ENCODE measurements at places on chromosomes 1 and 21. TPM values are rescaled to one million over a fixed set of nuclear protein-coding genes. Genes with fewer than 3 reads are reported as not detected.

Gene TLR5
- total RNA-seq: 2.6 TPM

Gene CDCA8
- total RNA-seq: 0.70 TPM

Gene FCGR3A
- total RNA-seq: 4.3 TPM

Gene WDR64
- 0.37 TPM for total RNA-seq

Gene TAS1R1
- not detected for total RNA-seq

GRCh38 chr21:17900281-17900989 lies 81.3 kb upstream of the C21orf91 start:
- H3K4me1 ChIP-seq: peaks cover 17% of the 10 kb centered on the region
- peaks cover 3% of the 10 kb centered on the region for H3K27me3 ChIP-seq
- H3K4me3 ChIP-seq: peak overlapping the region; percentile 56

GRCh38 chr1:114274621-114275317 lies 121.1 kb upstream of the SYT6 start:
- H3K27me3 ChIP-seq: peaks cover 23% of the 10 kb centered on the region
- DNase-seq: no peak
- peaks cover under 1% of the 10 kb centered on the region for H3K4me1 ChIP-seq
- no peak overlapping the region for H3K4me3 ChIP-seq
- peak overlapping the region; percentile 49 for H3K27ac ChIP-seq

DNA sequence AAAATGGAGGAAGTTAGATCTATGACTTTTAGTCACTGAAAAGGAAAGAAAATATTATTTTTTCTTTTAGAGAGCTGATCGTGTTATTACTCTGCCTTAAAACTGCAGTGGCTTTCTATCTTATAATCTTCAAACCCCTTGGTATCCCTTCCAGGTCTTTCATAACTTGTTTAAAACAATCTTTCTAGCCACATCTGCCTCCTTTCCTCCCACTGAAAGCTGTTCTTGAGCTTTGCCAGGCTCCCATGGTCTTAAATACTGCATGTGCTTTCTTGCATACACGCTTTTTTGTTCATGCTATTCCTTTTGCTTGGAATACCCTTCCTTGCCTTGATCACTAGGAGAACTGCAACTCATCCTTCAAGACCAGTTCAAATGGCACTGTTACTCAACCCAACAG lies 65.9 kb upstream of the GADD45A start:
- H3K27me3 ChIP-seq: peaks cover 31% of the 10 kb centered on the region
- H3K4me1 ChIP-seq: peaks cover 2% of the 10 kb centered on the region
- no peaks in the 10 kb centered on the region for H3K36me3 ChIP-seq
- no peak overlapping the region for H3K4me3 ChIP-seq

DNA sequence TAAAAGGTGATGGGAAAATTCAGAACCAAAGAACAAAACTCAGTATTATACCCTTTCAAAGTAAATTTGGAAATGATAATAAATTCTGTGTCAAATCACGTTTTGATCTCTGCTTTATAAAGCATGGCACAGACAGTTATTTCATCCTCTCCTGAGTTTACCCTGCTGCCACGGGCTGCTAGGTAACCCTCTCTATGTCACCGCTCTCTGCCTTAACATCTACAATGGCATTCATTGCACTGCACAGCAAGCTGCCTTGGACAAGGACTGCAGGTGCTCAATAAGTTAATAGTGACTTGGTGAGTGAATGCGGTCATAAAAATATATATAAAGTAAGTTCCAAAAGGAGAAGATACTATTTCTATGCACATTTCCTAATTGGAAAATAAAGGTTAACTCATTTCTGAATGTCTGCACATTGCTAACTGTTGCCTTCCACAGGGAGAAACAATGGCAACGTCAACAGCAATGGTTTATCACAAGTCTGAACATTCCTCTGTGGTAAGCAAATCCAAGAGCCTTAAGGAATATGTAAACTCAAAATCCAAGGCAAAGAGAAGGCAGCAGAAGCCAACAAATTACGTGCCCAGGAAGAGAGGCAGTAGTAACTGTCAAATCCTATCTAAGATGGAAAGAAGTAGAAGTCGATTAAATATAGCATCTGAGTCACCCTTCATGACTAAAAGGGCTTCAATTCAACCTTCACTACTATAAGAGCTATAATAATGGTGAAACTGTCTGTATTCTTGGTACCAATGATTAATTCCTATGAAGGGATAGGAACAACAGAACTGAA lies 19.4 kb downstream of the FYB2 start:
- peaks cover 12% of the 10 kb centered on the region for H3K27me3 ChIP-seq
- no peaks in the 10 kb centered on the region for H3K36me3 ChIP-seq

GRCh38 chr21:43611598-43612369 lies 47.5 kb downstream of the HSF2BP start:
- H3K4me1 ChIP-seq: peaks cover 3% of the 10 kb centered on the region
- DNase-seq: no peak
- no peaks in the 10 kb centered on the region for H3K27me3 ChIP-seq
- H3K4me3 ChIP-seq: no peak overlapping the region
- no peaks in the 10 kb centered on the region for H3K36me3 ChIP-seq
- H3K27ac ChIP-seq: no peak overlapping the region

DNA sequence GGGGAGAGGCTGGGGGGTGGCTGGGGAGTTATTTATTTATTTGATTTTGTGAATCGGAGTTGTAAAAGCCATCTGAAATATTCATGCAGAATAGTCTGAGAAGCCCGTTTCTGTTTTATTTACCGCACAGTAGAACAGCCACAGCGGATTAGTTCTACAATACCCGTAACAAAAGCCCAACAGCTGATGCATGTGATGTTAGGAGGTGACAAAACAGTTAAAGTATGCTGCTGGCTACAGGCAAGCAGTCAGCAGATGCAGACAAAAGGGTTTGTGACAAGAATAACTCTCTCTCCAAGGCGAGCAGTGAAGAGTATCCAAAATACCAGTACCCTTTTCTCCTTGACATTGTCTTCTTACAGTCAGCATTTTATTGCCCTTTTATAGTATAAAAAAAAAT lies 42.0 kb downstream of the PROX1 start:
- peaks cover 30% of the 10 kb centered on the region for H3K27me3 ChIP-seq
- no peak overlapping the region for H3K27ac ChIP-seq
- no peaks in the 10 kb centered on the region for H3K36me3 ChIP-seq
- no peak for DNase-seq

DNA sequence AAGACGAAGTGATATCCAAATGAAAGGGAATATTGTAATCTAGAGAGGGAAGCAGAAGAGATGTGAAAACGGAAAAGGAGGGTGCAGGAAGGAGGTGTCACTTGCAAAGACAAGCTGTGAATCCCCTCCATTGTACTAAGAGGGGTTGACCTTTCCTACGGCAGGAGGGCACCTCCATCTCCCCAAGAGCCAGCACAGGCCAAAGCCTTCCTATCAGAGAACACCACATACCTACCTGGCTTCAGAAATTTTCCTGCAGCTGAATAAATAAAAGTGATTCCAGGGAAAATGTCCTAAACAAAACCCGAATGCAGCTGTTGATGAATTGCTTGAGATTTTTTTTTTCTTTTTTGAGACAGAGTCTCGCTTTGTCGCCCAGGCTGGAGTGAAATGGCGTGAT lies 14.3 kb downstream of the KANK4 start:
- H3K4me1 ChIP-seq: no peaks in the 10 kb centered on the region
- DNase-seq: no peak
- H3K4me3 ChIP-seq: no peak overlapping the region
- peaks cover 16% of the 10 kb centered on the region for H3K27me3 ChIP-seq
- no peaks in the 10 kb centered on the region for H3K36me3 ChIP-seq

DNA sequence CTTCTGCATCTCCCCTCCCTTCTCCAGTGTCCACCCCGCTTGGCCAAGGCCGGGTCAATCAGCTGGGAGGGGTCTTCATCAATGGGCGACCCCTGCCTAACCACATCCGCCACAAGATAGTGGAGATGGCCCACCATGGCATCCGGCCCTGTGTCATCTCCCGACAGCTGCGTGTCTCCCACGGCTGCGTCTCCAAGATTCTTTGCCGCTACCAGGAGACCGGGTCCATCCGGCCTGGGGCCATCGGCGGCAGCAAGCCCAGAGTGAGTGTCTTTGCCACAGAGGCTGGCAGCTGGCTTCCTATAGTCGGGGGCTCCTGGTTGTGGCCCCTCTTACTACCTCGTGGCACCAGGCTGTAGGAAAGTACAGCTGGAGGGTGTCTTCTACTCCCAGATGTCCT lies 3.6 kb downstream of the PAX7 start:
- H3K27me3 ChIP-seq: peaks cover 89% of the 10 kb centered on the region
- no peak overlapping the region for H3K4me3 ChIP-seq
- peaks cover 29% of the 10 kb centered on the region for H3K4me1 ChIP-seq
- DNase-seq: no peak
